Midbrain (tissue), 1 donor: ENCODE measurements at places on chromosomes 4 and X.

GRCh38 chr4:174665799-174666198 is 143.5 kb upstream of the HPGD start:
- no peak for DNase-seq

DNA sequence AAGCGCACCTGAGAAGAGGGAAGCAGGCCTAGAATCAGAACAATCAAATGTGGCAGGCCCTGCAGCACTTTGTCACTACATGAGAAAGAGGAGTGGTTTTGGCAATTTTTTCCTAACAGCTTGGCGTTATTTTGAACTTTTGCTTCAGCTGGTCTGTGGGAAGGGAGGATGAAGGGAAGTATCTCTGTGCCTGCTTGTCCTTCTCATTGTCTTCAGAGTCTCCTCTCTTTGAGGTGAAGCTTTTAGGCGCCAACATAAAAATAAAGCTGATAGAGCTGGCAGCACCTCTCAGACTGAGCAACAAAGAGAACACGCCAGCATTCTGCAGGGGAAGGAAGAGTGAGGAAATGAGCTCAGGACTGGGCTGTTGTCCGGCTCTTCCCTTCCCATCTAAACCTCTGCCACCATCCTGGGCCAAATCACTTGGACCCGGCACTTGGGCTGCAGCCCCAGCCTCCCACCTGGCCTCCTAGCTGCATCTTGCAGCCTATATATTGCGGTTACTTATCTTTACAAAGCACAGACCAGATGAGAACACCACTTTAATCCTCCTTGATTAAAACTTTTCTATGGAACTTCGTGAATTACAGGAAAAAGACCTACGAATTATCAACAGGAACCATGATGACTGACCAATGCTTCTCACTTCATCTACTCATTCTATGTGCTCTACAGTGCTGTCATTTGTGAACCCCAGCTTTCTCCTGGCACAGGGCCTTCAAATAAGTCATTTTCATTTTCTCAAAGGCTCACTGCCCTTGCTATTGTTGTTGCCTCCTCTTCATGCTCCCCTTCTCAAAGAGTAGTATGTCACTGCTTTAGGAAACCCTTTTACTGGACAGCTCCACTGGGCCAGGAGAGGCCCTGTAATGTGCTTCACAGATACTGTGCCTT is 476.4 kb upstream of the HS3ST1 start:
- DNase-seq = no peak

GRCh38 chr4:159178979-159179969 is 76.4 kb downstream of the RAPGEF2 start:
- DNase-seq = no peak

GRCh38 chr4:48266781-48267180 is 2.9 kb downstream of the TEC start:
- DNase-seq = no peak

- DNase-seq = no peak
Observed at GRCh38 chrX:111646515-111646914, 34.5 kb upstream of the ALG13 start.
